ENCODE measurements at places on chromosomes 5 and 9.

- no peak for DNase-seq
These were observed 5.4 kb downstream of the LSM11 start for GRCh38 chr5:157748760-157749461.

GRCh38 chr5:160466116-160466515 lies 44.5 kb downstream of the PTTG1 start:
- DNase-seq = no peak

DNA sequence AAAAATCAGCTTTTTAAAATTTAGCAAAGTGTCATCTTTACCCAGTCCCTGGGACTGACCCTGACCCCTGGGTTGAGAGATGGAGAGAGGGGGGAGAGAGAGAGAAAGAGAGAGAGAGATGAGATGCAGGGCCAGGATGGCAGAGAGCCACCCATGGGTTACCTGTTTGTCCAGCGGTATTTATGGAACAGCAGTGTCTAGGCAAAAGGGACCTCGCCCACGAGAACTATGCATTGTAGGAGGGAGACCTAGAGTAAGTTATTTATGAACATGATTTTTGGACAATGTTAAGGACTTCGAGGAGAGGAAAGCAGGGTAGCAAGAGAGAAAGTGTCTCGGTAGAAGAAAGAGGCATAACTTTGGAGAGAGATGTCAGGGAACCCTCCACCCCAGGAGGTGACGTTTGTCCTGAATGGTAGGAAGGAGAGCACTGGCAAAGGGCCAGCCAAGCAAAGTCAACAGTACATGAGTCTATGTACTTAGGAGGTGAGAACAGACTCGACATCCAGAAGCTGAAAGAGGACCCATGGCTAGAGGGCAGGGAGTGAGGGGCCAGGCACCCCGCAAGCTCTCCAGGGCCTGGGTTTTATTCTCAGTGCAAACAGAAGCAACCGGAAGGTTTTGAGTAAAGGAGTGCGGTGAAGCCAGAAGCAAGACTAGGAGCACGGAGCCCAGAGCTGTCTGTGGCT lies 30.5 kb upstream of the MSX2 start:
- peak; percentile 75 for DNase-seq

DNA sequence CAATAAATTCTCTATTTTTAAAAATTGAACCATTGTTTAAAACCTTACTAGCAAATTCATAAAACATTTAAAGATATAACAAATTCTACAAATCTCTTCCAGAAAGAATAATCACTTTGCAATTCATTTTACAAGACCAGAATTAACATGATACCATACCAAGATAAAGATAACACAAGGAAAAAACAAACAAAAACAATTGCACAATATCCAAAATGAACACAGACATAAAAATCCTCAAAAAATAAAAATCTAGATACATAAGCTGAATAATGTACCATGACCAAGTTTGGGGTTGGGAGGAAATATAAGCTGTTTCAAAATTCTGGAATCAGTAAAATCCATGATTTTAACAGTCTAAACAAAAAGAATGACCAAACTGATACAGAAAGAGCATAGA lies 11.1 kb downstream of the CCNG1 start:
- DNase-seq = no peak

DNA sequence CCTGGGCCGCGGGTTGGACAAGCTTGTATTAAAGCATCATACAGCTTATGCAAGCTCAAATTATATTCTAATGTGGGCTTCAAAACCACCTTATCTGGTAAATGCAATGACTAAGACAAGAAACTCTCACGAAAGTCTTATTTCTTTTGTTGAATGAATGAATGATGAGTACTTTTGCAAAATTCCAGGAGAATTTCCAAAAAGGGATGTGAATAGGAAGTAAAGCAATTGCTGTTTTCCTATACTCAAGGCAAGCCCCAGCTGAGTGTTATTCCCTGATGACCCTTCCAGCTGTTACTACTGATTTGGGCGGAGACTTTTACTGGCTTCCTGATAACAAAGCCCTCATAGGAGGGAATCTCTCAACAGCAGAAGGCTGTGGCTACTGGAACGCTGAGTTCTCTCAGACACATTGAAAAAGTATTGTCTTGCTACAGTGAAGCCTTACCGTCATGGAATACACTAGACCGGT lies 162.8 kb downstream of the SREK1 start:
- no peak for DNase-seq

GRCh38 chr9:94974154-94974879 lies 247.8 kb downstream of the AOPEP start:
- no peak for DNase-seq

DNA sequence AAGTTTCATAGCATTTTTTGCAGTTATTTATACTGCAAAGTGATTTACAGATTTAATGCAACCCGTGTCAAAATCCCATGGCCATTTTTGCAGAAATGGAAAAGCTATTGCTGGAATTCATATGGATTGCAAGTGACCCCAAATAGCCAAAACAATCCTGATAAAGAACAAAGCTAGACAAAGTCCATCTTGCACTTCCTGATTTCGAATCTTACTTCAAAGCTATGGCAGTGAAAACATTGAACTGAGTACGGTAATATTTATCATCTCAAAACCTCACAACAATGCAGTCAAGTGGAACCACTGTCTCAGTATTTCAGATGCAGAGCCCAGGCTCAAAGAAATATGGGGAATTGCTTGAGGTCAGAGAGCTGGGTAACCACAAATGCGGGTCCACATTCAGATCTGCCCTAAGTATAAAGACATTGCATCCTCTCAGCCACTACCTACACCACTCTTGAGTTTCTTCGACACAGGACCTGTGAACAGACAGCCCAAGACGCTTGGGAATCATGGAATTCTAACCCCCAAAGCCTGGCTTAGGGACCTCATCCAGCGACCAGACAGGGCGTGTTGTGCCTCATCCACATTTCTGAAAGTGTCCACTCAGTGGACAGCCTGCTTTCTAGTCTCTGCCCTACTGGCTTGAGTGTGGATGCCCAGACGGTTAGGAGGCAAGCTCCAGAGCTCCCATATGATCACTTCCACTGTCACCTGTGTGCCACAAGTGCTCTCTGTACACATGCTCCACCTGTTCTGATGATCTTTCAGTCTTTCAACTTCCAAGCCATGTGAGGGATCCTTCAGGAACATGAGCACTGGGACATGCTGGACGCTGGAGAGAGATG lies 39.3 kb upstream of the KCNIP1 start:
- no peak for DNase-seq

- no peak for DNase-seq
These were observed 545.5 kb upstream of the DAB2 start for GRCh38 chr5:39970117-39970798.

DNA sequence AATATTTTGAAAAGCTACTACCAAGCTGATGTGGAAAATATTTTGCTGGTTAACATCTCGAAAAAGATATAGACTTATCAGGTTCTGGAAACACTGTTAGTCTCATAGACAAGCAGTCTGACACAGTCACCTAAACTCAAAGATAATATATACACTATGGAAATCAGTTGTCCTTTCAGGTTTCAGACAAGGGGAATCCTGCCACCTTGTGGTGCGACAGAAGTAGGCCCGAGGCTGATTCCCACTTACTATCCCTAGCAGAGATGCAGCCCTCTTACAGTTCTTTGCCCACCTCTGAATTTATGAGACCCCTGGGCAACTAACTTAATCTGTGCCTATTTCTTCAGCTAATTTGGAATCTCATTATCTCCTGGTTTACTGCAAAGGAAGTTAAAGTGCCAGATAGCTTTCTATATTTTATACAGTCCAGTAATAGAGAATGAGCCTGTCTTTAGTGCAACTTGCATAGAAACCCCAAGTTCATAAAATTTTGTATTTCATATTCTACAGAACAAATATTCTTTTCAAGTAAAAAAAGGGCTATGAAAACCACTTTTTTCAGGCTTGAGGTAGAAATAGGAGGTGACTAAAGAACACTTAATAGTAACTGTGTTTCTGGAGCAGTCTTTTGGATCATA lies 16.9 kb downstream of the RAD1 start:
- peak; percentile 80 for DNase-seq

DNA sequence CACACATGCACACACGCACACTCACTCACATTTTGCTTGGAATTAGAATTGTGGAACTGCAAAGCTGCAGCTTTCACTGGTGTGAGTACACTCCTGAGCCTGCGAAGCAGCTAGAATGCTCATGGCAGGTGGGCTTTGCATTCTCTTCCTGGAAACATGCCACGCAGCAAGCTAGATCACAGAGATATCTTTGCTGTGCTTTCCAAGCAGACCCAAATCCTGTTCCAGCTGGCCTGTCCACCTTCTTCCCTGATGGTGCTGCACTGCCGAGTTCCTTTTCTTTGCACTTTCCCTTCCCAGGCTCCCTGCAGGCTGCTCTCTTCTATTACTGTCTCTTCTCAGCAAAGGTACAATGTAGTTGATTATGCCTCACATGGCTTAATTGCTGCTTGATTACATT lies 92.7 kb upstream of the CKMT2 start:
- DNase-seq = no peak

DNA sequence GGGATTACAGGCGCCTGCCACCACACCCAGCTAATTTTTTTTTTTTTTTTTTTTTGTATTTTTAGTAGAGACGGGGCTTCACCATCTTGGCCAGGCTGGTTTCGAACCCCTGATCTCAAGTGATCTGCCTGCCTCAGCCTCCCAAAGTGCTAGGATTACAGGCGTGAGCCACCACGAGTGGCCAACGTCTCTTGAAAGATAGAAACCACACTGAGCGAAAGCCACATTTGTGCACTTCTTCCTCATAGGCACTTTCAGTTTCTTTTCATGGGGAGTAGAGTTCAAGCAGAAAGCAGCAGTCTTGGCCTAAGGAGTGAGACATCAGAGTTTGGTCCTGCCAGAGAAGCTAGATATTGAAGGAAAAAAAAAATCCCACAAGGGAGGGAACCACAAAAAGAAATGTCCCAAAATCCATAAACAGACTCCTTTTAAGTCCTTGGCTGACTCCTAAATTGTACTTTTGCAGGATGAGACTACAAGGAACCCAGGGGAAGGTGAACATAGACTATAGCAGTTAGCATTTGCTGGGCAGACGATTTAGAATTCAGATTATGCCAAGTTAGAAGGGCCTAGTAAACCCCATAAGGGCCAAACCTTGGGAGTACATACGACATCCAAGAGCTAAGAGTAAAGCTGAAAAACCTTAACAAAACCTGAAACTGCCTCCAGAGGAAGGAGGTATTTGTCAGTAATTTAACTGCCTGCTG lies 43.9 kb upstream of the GLIPR2 start:
- no peak for DNase-seq

- DNase-seq = no peak
These were observed 4.6 kb downstream of the IFNE start for GRCh38 chr9:21477466-21477865.

DNA sequence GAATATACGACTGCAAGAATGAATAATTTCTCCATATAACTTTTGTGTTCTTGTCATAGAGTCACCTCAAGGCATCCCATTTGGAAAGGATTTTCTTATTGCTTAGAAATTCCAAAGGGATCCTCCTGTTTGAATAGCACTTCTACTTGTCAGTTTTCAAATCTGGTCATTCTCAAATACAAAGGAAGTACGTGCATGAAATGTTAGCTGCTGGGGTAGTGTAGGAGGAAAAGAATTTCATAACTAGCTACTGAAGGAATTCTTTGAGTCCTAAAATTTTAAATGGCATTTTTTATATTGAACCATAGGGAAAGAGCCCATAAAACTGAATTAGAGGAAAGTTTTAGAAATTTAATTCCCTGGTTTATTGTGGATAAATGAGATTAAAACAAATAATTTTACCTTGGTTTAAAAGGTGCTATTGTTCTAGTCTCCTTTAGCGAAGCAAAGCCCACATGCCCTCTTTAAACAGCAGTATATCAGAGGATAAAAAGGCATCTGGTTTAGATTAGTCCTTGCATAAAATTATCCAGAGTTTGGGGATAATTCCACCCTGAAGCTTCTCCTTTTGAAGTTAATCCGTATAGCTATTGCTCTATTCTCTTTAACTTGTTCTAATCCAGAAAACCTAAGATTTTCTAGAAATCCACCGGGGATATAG lies 2.0 kb upstream of the MPDZ start:
- DNase-seq = no peak

GRCh38 chr9:137163365-137163715 lies 6.5 kb downstream of the LRRC26 start:
- DNase-seq = no peak

DNA sequence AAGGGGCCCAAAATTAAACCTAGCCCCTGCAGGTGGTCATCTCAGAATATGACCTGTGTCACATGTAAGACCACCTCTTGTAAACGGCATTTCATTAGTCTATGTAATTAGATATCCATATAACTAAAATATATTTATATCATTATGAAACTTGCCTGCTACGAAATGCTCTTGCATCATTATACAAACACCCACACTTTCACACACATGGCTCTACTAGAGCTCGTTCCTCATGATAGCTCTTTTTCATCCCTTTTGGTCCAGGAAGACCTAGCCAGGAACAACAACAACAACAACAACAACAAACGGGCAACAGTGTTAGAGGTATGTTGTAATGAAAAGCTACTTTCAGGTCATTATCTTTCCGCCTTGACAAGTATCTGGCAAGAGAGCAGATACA lies 58.6 kb downstream of the LHFPL2 start:
- DNase-seq = no peak

DNA sequence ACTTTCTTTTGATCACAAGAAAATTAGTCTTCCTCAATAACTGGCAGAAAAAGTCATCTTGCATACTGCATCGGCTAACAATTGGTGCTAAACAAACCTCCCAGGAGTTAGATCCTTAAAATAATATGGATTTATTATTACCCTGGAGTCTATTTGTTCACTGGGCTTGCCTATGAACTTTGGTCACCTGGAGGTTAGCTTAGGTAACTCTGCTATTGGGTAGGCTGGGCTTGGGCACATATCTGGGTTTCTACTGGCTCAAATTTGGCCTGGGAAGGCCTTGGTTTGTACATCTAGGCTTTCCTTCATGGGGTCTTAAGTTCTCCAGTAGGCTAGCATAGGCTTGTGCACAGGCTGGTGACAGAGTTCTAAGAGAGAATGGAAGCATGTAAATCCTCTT lies 279.9 kb downstream of the RASEF start:
- no peak for DNase-seq

DNA sequence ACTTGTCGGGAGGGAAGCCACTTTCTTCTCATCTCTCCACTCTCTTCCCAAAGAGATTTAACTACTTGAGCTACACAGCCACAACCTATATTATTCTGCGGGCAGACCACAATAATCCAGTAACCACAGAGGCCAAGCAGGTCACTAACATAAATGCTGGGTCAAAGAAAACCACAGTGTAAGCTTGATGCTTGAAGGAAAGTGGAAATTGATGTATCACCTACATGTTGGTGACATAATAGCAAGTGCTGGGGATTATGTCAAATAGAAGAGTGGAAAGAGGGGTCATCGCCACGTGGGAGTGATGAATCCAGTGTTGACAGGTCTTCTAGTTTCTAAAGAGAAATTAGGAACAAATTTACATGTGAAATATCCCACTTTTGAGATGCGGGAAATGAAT lies 40.9 kb downstream of the RFK start:
- DNase-seq = no peak

- DNase-seq = no peak
These were observed 14.0 kb downstream of the GRHPR start for GRCh38 chr9:37436540-37436939.
